A673 (cell line): ENCODE measurements at places on chromosomes 2 and 18.

DNA sequence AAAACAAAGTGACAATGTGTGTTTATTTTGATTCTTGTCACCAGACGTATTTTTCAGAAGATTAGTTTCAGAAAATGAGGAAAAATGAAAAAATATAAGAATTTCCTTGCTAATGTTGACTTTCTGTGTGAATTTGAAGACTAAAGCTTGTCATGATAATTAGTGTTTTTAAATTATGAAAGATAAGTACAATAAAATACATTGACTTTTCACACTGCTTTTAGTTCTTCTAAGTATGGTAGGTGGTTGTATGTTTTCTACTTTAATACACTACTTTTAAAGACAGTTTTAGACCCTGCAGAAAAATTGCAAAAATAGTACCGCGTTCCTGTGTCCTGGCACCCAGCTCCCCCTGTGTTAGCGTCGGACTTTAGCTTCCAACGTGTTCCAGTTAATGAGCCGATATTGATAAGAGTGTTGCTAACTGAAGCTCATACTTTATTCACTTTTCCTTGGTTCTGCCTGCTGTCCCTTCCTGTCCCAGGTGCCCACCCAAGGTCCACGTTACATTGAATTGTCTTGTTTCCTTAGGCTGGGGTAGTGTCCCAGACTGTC lies 695 bp downstream of the RBFA start:
- DNase-seq, result peak; percentile 11

DNA sequence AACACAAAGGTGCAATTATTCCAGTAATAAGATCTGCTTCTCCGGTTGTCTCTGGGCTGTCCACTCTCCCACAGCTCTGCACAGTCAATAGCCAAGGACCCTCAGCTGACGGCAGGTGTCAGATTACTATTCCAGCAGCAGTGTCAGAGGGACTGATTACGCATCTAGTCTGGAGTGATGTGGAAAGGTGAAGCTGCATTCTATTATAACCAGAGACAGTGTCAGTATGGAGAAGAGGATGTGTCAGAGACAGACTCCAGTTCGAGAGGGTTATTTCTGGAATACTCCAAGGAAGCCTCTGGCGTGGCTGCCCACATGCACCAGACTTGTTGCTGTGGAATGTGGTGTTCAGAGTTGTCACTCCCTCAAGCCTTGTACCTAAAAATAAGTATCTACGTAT lies 163.6 kb upstream of the TMEM200C start:
- DNase-seq, result no peak

GRCh38 chr2:39975476-39976020 lies 196.5 kb upstream of the THUMPD2 start:
- no peak for DNase-seq

DNA sequence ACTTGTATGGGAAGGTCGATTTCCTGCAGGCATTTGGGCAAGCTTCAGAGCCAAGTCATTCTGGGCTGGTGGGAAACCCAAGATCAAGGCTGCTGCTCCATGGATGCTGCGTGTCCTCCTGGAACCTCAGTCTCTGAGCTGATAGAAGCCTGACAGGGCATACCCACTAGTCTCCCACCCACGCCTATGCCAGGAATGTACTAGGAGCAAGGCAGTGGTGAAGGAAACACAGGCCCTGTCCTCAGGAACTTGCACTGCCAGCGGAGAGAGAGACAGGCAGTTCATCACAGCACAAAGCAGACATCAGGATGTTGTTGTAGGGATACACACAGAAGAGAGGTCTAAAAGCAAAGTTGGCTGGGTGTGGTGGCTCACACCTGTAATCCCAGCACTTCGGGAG lies 84.2 kb downstream of the PLB1 start:
- no peak for DNase-seq

GRCh38 chr2:120947982-120948661 lies 212.5 kb downstream of the GLI2 start:
- DNase-seq, result no peak

- DNase-seq, result no peak
These were observed 125.5 kb upstream of the SERTAD2 start for GRCh38 chr2:64779117-64779690.

DNA sequence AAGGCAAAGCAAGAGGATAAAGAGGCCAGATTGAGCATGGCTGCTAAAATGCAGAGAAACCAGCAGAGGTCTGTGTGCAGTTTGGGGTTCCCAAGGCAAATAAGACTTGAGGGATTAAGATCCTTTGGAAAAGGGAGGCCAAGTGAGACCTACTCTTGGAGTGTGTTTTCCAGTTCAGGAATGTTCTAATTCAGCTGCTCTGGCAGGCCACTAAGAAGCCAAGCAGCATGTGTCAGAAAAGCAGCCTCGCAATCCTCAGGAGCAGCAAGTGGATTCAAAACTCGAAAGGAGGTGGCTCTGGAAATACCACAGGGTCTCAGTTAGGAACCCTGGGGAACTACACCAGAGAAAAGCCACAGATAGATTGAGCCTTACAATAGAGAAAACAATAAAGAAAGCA lies 569.2 kb downstream of the METTL4 start:
- no peak for DNase-seq

DNA sequence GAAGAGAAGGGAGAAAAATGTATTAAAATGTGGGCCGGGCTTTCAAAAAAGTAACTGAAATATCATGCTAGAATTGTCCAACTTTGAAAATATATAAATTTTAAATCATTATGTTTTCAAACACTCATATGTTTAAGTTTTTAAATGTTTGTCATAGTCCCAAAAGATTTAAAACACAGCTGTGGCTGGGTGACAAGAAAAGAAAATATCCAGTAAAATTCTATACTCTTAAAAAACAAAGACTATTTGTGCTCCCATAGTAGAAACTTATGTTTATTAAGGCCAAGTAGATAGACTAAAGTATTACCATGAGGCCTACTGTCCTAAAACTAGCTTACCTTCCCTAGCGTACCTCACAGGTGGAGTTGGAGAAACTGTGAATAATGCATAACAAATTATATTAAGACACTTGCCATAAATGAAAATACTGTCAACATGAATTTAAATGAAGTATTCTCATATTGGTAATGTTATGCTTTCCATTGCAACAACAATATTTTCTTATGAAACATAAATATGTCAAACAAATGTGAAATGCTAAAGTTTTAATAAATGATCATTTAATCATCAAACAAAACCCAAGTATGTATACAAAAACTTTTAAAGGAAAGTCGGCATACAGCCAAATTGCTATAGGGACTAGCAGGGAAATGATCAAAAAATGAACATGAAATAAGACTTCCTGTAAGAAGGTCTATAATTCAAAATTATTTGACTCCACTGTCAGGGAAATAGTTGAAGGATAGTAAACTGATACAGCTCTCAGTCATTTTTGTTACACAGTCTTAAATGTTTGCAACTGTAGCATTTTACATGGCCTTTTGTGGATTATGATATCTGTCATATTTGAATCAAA lies 13.4 kb downstream of the MEIS1 start:
- no peak for DNase-seq

DNA sequence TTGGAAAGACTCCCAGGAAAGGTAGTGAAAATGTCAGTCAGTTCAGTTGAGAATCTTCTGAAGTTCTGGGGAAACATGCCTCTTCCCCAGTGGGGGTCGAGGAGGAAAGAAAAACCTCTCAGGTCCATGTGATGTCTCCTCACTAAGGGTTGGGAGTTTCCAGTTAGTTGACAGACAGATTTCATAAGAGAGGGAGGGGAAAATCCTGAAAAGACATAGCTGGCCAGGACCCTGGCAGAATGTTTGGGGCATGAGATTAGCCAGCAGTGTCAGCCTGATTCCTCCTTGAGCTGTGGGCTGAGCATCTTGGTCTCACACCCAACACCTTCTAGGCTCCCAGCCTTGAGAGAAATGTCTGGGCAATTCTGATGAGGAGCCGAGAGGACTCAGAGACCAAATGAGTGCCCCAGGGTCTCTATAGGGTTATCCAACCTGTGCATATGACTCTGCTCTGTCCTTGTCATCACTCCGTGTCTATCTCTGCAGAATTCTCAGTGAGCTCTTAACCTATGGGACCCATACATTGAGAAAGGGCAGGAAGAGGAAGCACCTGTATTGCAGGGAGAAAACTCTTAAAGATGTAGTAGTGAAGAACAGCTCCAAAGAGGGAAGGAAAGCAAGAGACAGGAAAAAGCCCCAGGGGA lies 13.9 kb downstream of the BMP10 start:
- no peak for DNase-seq

- peak; percentile 83 for DNase-seq
These were observed 147.8 kb upstream of the ERBB4 start for GRCh38 chr2:212686285-212686895.

GRCh38 chr2:123913143-123913735 lies 111.8 kb upstream of the CNTNAP5 start:
- no peak for DNase-seq

- no peak for DNase-seq
These were observed 43.7 kb downstream of the SH3BP4 start for GRCh38 chr2:234995332-234996068.

- no peak for DNase-seq
These were observed 13.1 kb downstream of the CLEC4F start for GRCh38 chr2:70807102-70807827.

DNA sequence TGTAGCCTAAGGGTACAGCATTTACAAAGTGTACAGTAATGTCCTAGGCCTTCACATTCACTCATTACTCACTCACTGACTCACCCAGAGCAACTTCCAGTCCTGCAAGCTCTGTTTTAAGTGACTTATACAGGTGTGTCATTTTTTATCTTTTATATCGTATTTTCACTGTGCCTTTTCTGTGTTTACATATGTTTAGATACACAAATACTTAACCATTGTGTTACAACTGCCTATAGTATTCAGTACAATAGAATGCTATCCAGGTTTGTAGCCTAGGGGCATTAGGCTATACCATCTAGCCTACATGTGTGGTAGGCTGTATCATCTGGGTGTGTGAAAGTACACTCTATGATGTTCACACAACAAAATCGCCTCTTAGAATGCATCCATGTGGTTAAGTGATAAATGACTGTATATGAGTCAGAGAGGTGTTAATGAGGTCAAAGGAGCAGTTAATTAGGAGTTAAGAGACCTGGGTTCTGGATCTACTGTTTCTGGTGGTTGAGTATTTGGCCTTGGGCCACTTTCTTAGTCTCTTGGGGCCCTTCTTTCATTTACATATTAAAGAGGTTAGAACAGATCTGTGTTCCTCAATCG lies 149.1 kb downstream of the GREB1L start:
- peak; percentile 11 for DNase-seq

GRCh38 chr18:384897-385296 lies 115.6 kb downstream of the COLEC12 start:
- DNase-seq, result no peak

GRCh38 chr2:37644191-37644590 lies 27.3 kb downstream of the CDC42EP3 start:
- no peak for DNase-seq

GRCh38 chr18:77001979-77002378 lies 130.6 kb downstream of the MBP start:
- no peak for DNase-seq

- DNase-seq, result peak; percentile 37
These were observed 171.6 kb upstream of the PIEZO2 start for GRCh38 chr18:11320986-11321385.

GRCh38 chr2:225293638-225294037 lies 105.9 kb upstream of the NYAP2 start:
- DNase-seq, result no peak

GRCh38 chr2:88542668-88543067 lies 84.6 kb downstream of the EIF2AK3 start:
- no peak for DNase-seq

GRCh38 chr2:49288113-49288705 lies 133.9 kb upstream of the FSHR start:
- no peak for DNase-seq

DNA sequence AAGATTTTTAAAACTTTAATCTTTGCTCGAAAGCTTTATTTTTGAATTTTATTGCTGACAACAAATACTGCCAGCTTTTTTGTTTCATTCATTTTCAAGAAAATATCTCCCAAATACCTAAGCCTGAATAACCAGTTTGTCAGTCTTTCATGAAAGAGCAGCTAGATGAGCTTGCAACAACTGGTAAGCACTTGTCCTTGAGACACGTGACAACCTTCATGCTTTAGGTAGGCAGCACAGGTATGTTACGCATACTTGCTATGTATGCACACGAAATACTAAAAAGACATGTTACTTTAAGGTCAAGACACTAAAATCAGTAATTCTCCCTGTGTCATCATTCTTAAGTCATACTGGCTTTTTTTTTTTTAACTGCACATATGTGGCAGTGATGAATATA lies 12.3 kb downstream of the CEBPZ start:
- DNase-seq, result no peak

- no peak for DNase-seq
These were observed 13.7 kb upstream of the OTOF start for GRCh38 chr2:26491563-26492167.

DNA sequence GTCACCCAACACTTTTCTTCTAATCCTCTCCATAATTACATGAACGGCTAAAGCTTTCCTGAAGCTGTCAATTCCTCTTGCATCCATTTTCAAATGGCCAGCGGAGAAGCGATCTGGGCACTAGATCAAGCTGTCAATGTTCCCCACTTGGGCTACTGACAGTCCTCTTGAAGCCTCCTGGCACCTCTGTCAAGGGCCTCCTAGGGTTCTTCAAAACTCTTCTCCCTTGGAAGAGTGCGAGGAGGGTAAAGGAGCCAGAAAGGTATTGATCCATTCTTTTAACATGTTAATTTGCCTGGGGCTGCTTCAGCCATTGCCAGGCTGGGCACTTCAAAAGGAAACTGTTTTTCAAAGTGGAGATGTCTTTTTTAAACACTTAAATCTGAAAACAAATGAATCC lies 19.8 kb downstream of the EPHA4 start:
- DNase-seq, result no peak

- DNase-seq, result no peak
These were observed 39.3 kb downstream of the NCK2 start for GRCh38 chr2:105783972-105784371.

GRCh38 chr18:76725445-76725844 lies 96.9 kb upstream of the ZNF236 start:
- no peak for DNase-seq

DNA sequence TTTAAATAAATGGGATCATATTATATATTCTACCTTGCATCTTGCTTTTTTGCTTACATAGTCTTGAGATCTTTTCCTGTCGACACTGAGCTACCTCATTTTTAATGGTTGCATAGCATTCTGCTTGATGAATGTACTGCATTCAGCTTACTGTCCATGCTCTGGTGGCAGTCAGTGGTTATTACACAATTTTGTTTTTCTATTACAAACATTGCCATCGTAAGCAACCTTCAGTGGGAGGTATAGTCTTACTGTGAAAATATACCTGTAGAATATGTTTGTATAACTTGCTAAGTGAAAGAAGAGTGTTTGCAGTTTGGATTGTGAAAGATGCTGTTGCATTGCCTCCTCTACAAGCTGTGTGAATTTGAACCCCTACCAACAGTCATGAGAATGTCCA lies 43.4 kb downstream of the UBXN4 start:
- DNase-seq, result no peak

DNA sequence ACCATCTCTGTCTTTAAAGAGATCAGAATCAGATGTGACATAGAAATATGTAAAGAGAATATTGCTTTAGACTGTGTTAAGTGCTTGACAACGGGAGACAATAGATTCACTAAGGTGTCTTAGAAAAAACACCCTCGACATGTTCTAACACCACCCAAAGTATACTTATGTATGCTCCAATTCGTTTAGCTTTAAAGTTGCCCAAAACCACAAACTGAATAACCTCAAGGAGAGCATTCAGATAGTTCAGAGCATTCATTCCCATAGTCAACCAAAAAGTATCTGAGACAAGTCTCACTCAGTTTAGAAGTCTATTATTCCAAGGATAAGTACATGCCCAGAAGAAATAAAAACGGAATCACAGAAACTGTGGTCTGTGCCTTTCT lies 96.4 kb downstream of the KYNU start:
- DNase-seq, result no peak
